Ovary (tissue), 10 donors: ENCODE measurements at places on chromosomes 12 and 14.
A peak's percentile ranks its signal among the peaks of the same experiment; 100 is the strongest.

GRCh38 chr12:69167648-69168165 lies 71.7 kb upstream of the CPSF6 start:
- no peak for DNase-seq

DNA sequence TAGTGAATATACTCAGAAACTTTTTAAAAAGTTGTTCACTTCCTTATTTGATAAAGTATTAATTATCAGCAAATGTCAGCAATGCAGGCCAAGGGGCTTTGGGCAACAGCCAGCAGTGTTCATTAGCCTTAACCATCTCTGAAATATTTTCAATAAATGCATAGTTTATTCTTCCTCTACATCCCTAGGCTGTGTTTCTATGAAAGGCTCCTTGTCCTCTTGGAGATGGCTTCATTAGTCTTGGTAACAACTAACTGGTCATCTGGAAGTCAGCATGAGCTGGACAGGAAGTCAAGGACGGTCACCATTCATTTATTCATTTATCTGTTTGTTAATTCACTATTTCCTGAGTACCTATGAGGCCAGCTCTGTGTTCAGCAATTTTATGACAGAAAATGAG lies 124.0 kb upstream of the TMEM132D start:
- DNase-seq = no peak

DNA sequence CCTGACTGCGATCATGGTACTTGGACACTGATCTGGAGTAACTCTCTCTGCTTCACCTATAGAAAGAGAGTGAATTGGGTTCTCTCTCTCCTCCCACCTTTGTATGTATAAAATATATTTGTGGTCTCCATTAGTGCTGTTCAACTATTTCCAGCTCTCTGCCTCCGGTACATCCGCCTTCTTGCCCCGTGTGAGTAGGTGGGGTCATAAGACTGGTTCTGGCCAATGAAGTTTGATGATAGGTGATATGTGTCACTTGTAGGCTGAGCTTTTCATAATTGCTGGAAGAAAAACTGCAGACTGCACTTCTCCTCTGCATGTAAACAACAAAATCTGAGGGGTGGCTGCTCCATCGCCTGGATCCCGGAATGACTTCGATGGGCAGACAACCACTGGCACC lies 210.4 kb downstream of the EXOC5 start:
- DNase-seq = no peak

DNA sequence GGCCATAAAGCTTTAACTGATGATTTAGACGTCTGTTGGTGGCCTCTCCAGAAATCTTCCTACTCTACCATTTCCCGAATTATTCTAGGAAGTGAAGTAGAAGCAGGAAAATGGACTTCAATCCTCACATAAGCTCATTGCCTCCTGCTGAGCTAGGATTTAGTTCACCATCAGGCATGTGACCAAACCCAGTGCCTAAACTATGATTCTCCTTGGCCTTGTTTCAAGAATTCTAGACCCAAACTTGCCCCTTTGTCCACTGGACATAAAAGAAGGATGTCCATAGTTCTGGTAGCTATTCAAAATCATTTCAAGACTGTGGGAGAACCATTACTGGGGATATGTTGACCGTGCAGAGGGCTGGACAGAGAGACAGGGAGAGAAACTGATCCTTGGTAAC lies 105.8 kb downstream of the C12orf50 start:
- no peak for DNase-seq

GRCh38 chr12:50925342-50925651 lies 27.0 kb upstream of the HIGD1C start:
- DNase-seq = peak; percentile 23

- DNase-seq = no peak
Measured at GRCh38 chr14:53128303-53129028, 24.7 kb downstream of the DDHD1 start.

- DNase-seq = no peak
Measured at GRCh38 chr12:61667676-61668075, 592.5 kb upstream of the USP15 start.
